ENCODE measurements at places on chromosomes 13 and 19. TPM values are rescaled to one million over a fixed set of nuclear protein-coding genes. Genes with fewer than 3 reads are reported as not detected.

- peaks cover 29% of the 10 kb centered on the region for H3K27me3 ChIP-seq
- H3K4me3 ChIP-seq = no peak overlapping the region
- H3K36me3 ChIP-seq = no peaks in the 10 kb centered on the region
These were observed 1.5 kb upstream of the TMEM145 start for GRCh38 chr19:42311657-42312056.

GRCh38 chr13:67090856-67091255 lies 139.3 kb downstream of the PCDH9 start:
- H3K36me3 ChIP-seq = no peaks in the 10 kb centered on the region
- no peaks in the 10 kb centered on the region for H3K4me1 ChIP-seq
- no peaks in the 10 kb centered on the region for H3K27me3 ChIP-seq

DNA sequence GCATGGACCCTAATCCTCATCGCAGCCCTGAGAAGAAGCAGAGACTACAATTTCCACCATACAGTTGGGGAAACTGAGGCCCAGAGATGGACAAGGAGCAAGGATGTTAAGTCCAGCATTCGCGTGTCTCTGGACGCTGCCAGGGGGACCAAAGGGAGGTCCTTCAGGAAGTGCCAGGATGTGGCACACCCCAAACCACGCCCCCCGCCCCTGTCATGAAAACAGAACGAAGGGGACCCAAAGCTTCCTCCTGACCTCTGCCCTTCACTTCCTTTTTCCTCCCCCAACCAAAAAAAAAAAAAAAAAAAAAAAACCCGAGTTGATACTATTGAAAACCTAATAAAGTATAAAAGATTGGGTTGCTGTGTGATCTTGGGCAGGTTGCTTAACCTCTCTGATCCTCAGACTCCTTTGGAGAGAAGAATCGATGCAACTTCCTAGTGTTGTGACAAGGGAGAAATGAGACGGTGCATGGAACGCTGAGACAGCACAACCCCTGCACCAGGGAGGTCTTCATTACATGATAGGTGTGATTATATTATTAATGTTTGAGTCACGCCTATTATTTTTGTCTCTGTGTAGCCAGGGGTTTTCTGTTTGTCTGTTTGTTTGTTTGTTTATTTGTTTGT lies 2.7 kb upstream of the ZBTB7A start:
- H3K27me3 ChIP-seq = 0 out of 2 replicates have a peak, but pooled peaks cover 4% of the 10 kb centered on the region
- H3K36me3 ChIP-seq = peaks cover 10% of the 10 kb centered on the region
- no peak overlapping the region for H3K4me3 ChIP-seq
- H3K4me1 ChIP-seq = peaks cover 5% of the 10 kb centered on the region
- H3K27ac ChIP-seq = no peak overlapping the region
- no peak for DNase-seq

GRCh38 chr13:107157271-107157670 lies 589.3 kb upstream of the ARGLU1 start:
- peaks cover 2% of the 10 kb centered on the region for H3K27me3 ChIP-seq
- no peak overlapping the region for H3K4me3 ChIP-seq
- no peak for DNase-seq
- no peaks in the 10 kb centered on the region for H3K4me1 ChIP-seq

PLEKHA4 gene
- 11.8 TPM for total RNA-seq

- no peaks in the 10 kb centered on the region for H3K27me3 ChIP-seq
- peaks cover 11% of the 10 kb centered on the region for H3K4me1 ChIP-seq
- H3K36me3 ChIP-seq = no peaks in the 10 kb centered on the region
- H3K27ac ChIP-seq = peak overlapping the region; percentile 82
These were observed 158.2 kb downstream of the NALCN start for GRCh38 chr13:101258071-101258470.

GRCh38 chr13:55418095-55418494 lies 1722.6 kb upstream of the PRR20A start:
- H3K36me3 ChIP-seq = no peaks in the 10 kb centered on the region
- no peaks in the 10 kb centered on the region for H3K27me3 ChIP-seq
- H3K4me1 ChIP-seq = no peaks in the 10 kb centered on the region

DNA sequence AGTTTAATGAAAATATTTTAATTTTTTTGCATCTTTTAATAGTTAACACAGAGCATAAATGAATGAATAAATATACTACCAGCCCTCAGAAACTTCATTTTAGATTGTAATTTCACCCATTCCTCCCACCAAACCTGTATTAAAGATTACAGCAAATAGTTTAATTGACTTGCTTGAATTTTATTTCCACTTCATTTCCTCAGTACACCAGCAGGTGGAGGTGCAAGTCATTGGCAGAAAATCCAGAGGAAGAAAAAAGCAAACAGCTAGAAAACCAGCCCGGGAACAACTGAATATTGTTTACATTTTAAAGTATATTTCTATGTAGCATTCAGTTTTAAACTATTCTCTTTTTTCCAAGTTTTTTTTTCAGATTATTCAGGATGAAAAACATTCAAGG lies 177.8 kb downstream of the OLFM4 start:
- no peaks in the 10 kb centered on the region for H3K4me1 ChIP-seq
- H3K4me3 ChIP-seq = no peak overlapping the region
- no peak for DNase-seq
- no peaks in the 10 kb centered on the region for H3K27me3 ChIP-seq

DNA sequence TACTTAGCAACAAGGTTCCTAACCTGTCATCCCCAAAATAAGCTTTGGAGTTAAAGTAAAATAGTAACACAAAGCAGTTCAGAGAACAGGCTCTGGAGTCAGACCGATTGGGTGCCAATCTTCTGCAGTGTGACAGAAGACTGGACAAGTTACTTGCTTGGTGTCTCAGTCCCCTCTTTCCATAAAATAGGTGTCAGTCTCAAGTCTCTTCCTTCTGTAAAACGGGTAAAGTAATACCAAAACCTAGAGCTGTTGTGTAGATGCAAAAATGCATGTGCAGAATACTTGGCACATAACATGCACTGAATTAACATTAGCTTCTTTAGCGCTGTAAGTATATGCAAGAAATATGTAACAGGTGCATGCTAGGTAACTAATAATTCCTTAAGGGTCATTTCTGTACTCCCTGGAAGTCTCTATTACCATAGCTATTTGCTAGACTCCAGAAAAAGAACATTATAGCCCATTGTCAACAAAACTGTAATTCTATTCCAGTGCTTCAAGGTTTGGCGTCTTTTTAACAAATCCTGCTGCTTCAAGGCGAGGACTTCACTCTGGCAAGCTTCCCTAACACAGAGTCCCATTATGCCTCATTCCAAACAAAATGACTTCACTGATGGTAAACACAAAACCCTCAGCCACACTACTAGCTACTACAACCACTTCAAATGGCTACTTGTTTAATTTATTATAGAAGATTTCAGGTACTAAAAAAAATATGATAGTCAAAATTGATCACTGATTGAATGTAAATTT lies 32.8 kb downstream of the ELF1 start:
- no peak overlapping the region for H3K27ac ChIP-seq
- no peak for DNase-seq
- no peaks in the 10 kb centered on the region for H3K27me3 ChIP-seq
- H3K4me1 ChIP-seq = peaks cover 11% of the 10 kb centered on the region
- H3K4me3 ChIP-seq = no peak overlapping the region
- no peaks in the 10 kb centered on the region for H3K36me3 ChIP-seq

- no peak for DNase-seq
- peaks cover 26% of the 10 kb centered on the region for H3K4me1 ChIP-seq
- H3K4me3 ChIP-seq = no peak overlapping the region
These were observed 109.2 kb downstream of the OLFM4 start for GRCh38 chr13:53137779-53138178.

ZSWIM4 gene
- 1.9 TPM for total RNA-seq

- H3K27ac ChIP-seq = no peak overlapping the region
- H3K27me3 ChIP-seq = no peaks in the 10 kb centered on the region
- H3K4me1 ChIP-seq = no peaks in the 10 kb centered on the region
- H3K36me3 ChIP-seq = no peaks in the 10 kb centered on the region
These were observed 95.0 kb upstream of the STARD13 start for GRCh38 chr13:33380487-33381079.

STOML3 gene
- total RNA-seq = not detected

- H3K4me3 ChIP-seq = no peak overlapping the region
- no peak for DNase-seq
- H3K4me1 ChIP-seq = no peaks in the 10 kb centered on the region
- no peaks in the 10 kb centered on the region for H3K27me3 ChIP-seq
These were observed 68.6 kb downstream of the FOXO1 start for GRCh38 chr13:40597735-40598365.

DNA sequence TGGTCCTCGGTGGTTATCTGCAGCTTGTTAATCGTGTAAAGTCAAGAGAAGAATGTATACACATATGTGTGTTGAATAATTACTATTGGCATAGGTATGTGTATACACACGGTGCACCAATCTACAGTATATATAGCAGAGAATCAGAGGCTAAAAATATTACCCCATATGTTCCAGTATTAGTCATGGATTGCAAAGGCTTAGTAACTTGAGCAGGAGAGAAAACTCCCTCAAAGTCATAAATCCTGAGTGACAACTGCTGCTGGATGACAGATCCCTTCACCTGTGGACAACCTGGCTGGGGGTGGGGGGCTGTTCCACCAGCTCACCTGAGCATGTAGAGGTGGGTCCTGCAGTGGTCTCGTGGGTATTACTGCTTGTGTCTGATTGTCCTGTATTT lies 185.0 kb downstream of the ZNF536 start:
- no peak overlapping the region for H3K27ac ChIP-seq
- no peak for DNase-seq
- peaks cover 21% of the 10 kb centered on the region for H3K4me1 ChIP-seq

DNA sequence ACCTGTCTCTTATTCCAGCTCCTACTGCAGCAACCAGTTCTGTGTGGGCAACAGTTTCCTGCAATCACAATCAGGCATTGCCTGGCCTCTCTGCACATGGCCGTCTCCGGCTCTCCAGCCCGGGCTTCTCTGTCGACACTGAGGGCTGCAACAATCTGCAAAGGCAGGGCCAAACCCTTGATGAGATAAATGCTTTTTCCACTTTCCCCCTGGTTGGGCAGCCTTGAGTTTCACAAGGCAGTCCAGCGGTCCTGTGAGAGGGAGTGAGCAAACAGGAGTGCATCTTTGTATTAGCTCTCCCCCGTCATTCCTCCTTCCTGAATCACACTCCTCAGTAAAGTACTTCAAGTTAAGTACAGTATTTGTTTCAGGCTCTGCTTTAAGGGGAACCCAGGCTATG lies 40.7 kb upstream of the VWA8 start:
- peaks cover 13% of the 10 kb centered on the region for H3K4me1 ChIP-seq
- H3K36me3 ChIP-seq = no peaks in the 10 kb centered on the region
- H3K27ac ChIP-seq = no peak overlapping the region
- DNase-seq = no peak

GRCh38 chr13:98039964-98040363 lies 86.5 kb downstream of the IPO5 start:
- no peak overlapping the region for H3K27ac ChIP-seq
- no peaks in the 10 kb centered on the region for H3K4me1 ChIP-seq
- no peak for DNase-seq
- no peaks in the 10 kb centered on the region for H3K36me3 ChIP-seq
- H3K4me3 ChIP-seq = no peak overlapping the region
- no peaks in the 10 kb centered on the region for H3K27me3 ChIP-seq

- no peak for DNase-seq
- no peak overlapping the region for H3K27ac ChIP-seq
These were observed 319.9 kb downstream of the ATP8A2 start for GRCh38 chr13:25691654-25692053.

- no peak for DNase-seq
- H3K4me3 ChIP-seq = no peak overlapping the region
- H3K27ac ChIP-seq = no peak overlapping the region
- no peaks in the 10 kb centered on the region for H3K27me3 ChIP-seq
- no peaks in the 10 kb centered on the region for H3K36me3 ChIP-seq
- H3K4me1 ChIP-seq = no peaks in the 10 kb centered on the region
These were observed 56.7 kb downstream of the ZNF536 start for GRCh38 chr19:30428844-30429243.

DNA sequence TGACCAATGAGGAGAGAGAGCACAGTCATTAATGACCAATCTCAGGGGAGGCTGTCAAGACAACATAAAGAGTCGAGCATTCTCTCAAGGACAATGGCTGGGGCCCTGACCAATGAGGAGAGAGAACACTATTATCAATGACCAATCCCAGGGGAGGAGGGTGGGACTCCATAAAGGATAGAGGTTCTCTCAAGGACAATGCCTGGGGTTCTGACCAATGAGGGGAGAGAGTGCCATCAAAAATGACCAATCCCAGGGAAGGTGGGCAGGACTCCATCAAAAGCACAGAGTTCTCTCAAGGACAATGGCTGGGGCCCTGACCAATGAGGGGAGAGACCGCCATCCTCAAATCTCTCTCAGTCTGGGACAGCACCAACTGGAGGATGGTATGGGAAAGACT lies 3.3 kb upstream of the KLK11 start:
- DNase-seq = no peak
- H3K4me1 ChIP-seq = no peaks in the 10 kb centered on the region
- no peaks in the 10 kb centered on the region for H3K36me3 ChIP-seq
- no peak overlapping the region for H3K27ac ChIP-seq
- peaks cover 18% of the 10 kb centered on the region for H3K27me3 ChIP-seq
- no peak overlapping the region for H3K4me3 ChIP-seq

DNA sequence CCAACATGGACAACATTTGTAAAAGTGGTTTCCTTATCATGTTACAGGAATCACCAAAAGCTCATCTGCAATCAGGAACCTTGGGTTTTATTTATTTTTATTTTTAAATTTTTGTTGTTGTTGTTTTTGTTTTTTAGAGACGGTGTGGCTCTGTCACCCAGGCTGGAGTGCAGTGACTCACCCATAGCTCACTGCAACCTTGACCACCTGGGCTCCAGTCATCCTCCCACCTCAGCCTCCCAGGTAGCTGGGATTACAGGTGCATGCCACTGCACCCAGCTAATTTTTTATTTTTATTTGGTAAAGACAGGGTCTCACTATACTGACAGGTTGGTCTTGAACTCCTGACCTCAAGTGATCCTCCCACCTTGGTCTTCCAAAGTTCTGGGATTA lies 13.6 kb upstream of the SERP2 start:
- DNase-seq = no peak
- H3K36me3 ChIP-seq = no peaks in the 10 kb centered on the region
- H3K4me3 ChIP-seq = no peak overlapping the region
- no peak overlapping the region for H3K27ac ChIP-seq
- peaks cover 57% of the 10 kb centered on the region for H3K4me1 ChIP-seq
- H3K27me3 ChIP-seq = no peaks in the 10 kb centered on the region

BEST2 gene
- 0.13 TPM for total RNA-seq

ZNF541 gene
- not detected for total RNA-seq

DAND5 gene
- total RNA-seq = not detected

- H3K4me1 ChIP-seq = peaks cover 12% of the 10 kb centered on the region
- no peak overlapping the region for H3K4me3 ChIP-seq
- DNase-seq = no peak
- no peak overlapping the region for H3K27ac ChIP-seq
These were observed 21.4 kb downstream of the FOXO1 start for GRCh38 chr13:40644838-40645604.

- DNase-seq = no peak
- H3K4me1 ChIP-seq = no peaks in the 10 kb centered on the region
- no peaks in the 10 kb centered on the region for H3K36me3 ChIP-seq
- no peak overlapping the region for H3K27ac ChIP-seq
- no peak overlapping the region for H3K4me3 ChIP-seq
These were observed 37.5 kb downstream of the HSPH1 start for GRCh38 chr13:31124204-31124603.

Data from SJSA1 (cell line).